Peyer's patch (tissue), 4 donors: ENCODE measurements at places on chromosomes 11 and 22. TPM values are rescaled to one million over a fixed set of nuclear protein-coding genes. Genes with fewer than 3 reads are reported as not detected.

- H3K27ac ChIP-seq = no peak overlapping the region
- no peak overlapping the region for H3K4me3 ChIP-seq
- no peaks in the 10 kb centered on the region for H3K4me1 ChIP-seq
- H3K27me3 ChIP-seq = no peaks in the 10 kb centered on the region
- H3K36me3 ChIP-seq = no peaks in the 10 kb centered on the region
- DNase-seq = peak; percentile 34
Observed at GRCh38 chr11:122632181-122632824, 23.2 kb upstream of the UBASH3B start.

GRCh38 chr11:37755521-37755920, 1157.5 kb upstream of the RAG2 start:
- H3K36me3 ChIP-seq = no peaks in the 10 kb centered on the region
- H3K27me3 ChIP-seq = no peaks in the 10 kb centered on the region
- no peak overlapping the region for H3K27ac ChIP-seq

GRCh38 chr11:92681586-92681985, 287.9 kb upstream of the MTNR1B start:
- H3K4me1 ChIP-seq = no peaks in the 10 kb centered on the region
- DNase-seq = no peak
- no peak overlapping the region for H3K27ac ChIP-seq
- H3K4me3 ChIP-seq = no peak overlapping the region

DNA sequence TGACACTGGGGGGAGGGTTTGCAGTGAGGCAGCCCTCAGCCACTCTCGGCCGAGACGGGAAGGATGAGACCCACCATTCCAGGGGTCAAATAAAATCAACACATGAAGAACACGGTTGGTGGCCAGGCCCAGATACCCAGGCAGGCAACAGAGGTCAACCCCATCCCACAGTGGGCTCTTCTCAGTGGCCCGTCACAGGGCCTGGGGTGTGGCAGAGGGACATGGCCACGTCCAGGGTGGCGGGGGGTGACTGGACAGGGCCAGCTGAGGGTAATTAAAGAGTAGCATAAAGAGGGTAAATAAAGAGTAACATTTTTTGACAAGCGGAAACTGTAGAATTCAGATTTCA, 188.4 kb downstream of the ARHGAP42 start:
- no peak for DNase-seq
- no peak overlapping the region for H3K4me3 ChIP-seq
- H3K27ac ChIP-seq = no peak overlapping the region
- no peaks in the 10 kb centered on the region for H3K36me3 ChIP-seq
- no peaks in the 10 kb centered on the region for H3K4me1 ChIP-seq

DNA sequence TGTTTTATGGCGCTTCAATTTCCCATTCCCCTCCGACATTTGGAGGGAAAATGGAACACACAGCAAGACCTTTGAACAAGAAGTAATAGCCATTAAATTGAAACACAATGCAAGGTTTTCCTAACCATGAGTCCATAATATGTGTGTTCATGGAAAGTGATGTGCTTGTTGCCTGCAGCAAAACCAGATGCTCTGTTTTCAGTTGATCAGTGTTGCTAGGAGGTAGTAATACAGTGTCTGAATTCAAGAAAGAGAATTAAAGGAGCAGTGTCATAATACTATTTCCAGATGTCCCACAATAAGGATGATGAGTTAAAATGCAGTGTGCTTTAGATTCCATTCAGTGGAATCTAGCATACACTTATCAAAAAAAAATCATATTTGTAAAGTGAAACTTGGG, 637.4 kb upstream of the API5 start:
- DNase-seq = no peak
- H3K36me3 ChIP-seq = no peaks in the 10 kb centered on the region
- no peaks in the 10 kb centered on the region for H3K4me1 ChIP-seq
- no peaks in the 10 kb centered on the region for H3K27me3 ChIP-seq
- no peak overlapping the region for H3K4me3 ChIP-seq

Gene SLC36A4
- 3.2 TPM for total RNA-seq

DNA sequence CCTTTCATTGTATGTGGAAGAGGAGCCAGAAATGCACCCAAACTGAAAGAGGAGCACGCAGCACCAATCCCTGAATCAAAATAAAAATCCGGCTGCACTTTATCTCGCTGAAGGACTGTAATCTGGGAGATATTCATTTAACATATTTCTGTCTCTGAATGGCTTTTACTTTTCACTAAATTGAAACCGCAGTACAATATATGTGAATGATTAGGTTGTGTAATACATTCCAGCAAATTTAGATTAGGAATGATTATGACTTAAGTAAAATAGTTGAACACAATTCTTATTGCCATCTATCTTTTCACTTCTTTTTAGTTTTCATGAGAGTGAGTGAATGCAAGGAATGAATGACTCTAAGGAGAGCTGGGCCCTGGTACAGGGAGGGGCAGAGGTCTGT, 232.1 kb downstream of the ST3GAL4 start:
- no peaks in the 10 kb centered on the region for H3K27me3 ChIP-seq
- no peak for DNase-seq
- H3K27ac ChIP-seq = no peak overlapping the region
- no peaks in the 10 kb centered on the region for H3K36me3 ChIP-seq
- H3K4me1 ChIP-seq = no peaks in the 10 kb centered on the region

GRCh38 chr11:44036811-44037657, 10.7 kb upstream of the ACCSL start:
- H3K27ac ChIP-seq = no peak overlapping the region
- H3K27me3 ChIP-seq = no peaks in the 10 kb centered on the region
- H3K36me3 ChIP-seq = no peaks in the 10 kb centered on the region
- no peak overlapping the region for H3K4me3 ChIP-seq
- peak; percentile 80 for DNase-seq
- no peaks in the 10 kb centered on the region for H3K4me1 ChIP-seq

Gene MMP12
- 0.40 TPM for total RNA-seq

GRCh38 chr11:57800444-57801182, 39.0 kb downstream of the CTNND1 start:
- H3K27me3 ChIP-seq = no peaks in the 10 kb centered on the region
- peak overlapping the region; percentile 28 for H3K27ac ChIP-seq
- no peak overlapping the region for H3K4me3 ChIP-seq

Gene PAMR1
- 64.4 TPM for total RNA-seq

DNA sequence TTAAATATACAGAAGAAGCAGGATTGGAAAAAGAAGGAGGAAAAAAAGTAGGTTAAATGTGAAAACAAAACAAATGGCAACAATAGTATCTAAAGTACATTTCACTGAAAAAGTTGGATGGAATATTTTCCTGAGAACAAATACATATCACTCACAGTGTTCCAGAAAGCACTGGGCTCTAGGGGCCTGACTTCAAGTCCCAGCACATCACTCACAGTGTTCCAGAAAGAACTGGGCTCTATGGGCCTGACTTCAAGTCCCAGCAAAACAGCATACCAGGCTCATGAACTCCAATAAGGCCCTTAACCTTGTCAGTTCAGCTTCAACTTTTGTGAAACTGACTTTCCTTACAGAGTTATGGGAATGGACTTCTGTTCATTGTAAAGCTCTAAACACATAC, 46.0 kb upstream of the CCDC34 start:
- DNase-seq = no peak
- no peaks in the 10 kb centered on the region for H3K4me1 ChIP-seq
- H3K27ac ChIP-seq = no peak overlapping the region
- no peaks in the 10 kb centered on the region for H3K27me3 ChIP-seq

- DNase-seq = peak; percentile 14
- H3K4me1 ChIP-seq = no peaks in the 10 kb centered on the region
- H3K36me3 ChIP-seq = no peaks in the 10 kb centered on the region
Observed at GRCh38 chr11:8047382-8047781, 33.6 kb upstream of the TUB start.

DNA sequence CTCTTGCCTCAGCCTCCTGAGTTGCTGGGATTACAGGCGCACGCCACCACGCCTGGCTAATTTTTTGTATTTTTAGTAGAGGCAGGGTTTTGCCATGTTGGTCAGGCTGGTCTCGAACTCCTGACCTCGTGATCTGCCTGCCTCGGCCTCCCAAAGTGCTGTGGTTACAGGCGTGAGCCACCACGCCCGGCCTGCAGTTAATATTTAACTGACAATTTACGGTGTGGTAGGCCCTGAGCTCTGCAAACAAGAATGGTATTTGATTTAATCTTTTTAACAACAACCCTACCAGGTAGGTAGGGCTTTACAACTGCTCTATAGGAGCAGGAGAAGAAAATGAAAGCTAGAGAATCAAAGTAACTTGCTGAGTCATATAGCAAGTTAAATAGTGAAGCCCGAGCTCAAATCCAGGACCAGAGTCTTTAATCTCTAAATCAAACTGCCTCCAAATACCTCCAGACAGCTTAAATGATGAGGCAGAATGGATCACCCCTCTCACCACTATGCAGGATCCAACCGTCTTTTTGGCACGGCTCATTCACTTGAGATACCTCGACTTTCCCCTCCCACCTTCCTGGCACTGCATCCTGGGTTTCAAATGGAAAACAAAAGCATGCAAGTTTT, 9.4 kb downstream of the UEVLD start:
- no peaks in the 10 kb centered on the region for H3K4me1 ChIP-seq
- no peaks in the 10 kb centered on the region for H3K27me3 ChIP-seq
- peak; percentile 67 for DNase-seq
- H3K4me3 ChIP-seq = no peak overlapping the region
- H3K27ac ChIP-seq = no peak overlapping the region

GRCh38 chr11:17502630-17503029, 26.0 kb upstream of the ABCC8 start:
- no peaks in the 10 kb centered on the region for H3K36me3 ChIP-seq
- H3K4me3 ChIP-seq = no peak overlapping the region
- no peak overlapping the region for H3K27ac ChIP-seq
- no peaks in the 10 kb centered on the region for H3K27me3 ChIP-seq
- H3K4me1 ChIP-seq = no peaks in the 10 kb centered on the region

- H3K4me3 ChIP-seq = no peak overlapping the region
- H3K4me1 ChIP-seq = no peaks in the 10 kb centered on the region
- no peaks in the 10 kb centered on the region for H3K36me3 ChIP-seq
- DNase-seq = no peak
- H3K27me3 ChIP-seq = no peaks in the 10 kb centered on the region
Observed at GRCh38 chr11:10762913-10763421, 11.9 kb downstream of the CTR9 start.

Gene MMP3
- 1.8 TPM for total RNA-seq
